ENCODE measurements at places on chromosomes 1 and 21.

- DNase-seq: peak; percentile 72
Observed at GRCh38 chr21:38985568-38986378, 180.0 kb downstream of the ETS2 start.

DNA sequence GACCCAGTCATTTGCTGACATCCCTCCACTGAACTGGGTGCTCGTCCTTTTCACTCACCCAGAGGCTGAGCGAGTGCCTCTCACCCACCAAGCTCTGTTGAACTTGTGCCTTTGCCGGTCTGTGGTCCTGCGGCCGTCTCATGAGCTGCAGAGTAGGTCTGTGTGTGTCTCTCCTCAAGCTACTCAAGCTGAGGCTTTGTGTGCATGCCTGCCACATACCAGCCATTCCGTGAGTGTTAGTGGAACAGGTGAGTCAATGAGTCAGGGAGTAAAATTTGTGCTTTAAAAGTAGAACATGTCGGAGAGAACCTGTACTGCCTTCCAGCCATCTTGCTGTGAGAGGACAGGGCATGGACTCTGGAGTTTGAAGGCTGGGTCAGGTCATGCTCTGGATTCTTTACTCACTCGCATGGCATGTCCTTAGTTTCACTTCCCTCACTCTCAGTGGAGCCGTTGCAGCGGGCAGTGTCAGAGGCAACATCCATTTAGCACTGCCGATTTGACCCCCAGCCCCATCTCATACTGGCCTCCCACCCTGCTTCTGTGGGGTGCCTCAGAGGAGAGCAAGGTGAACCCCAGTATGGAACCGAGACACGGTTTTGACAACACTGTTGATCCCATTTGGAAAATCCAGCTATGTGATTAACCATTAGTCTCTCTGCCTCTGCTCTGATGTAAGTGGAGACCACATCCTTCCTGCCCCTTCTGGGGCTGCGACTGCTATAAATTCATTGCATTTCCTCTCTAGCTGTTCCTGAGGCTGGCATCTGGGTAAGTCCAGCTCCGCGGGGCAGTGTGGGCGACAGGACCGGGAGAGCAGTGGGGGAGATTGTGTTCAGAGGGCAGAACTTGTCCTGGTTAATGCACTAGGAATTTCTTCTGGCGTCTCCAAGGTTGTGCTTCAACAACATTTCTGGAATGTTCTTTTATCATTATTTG, at the start of gene NLRP3:
TSS of gene NLRP3 (plus strand) at position 751 of the 939 bp plus-strand sequence. CDS start 2,628 bp downstream, outside the sequence.
- peak; percentile 36 for DNase-seq

DNA sequence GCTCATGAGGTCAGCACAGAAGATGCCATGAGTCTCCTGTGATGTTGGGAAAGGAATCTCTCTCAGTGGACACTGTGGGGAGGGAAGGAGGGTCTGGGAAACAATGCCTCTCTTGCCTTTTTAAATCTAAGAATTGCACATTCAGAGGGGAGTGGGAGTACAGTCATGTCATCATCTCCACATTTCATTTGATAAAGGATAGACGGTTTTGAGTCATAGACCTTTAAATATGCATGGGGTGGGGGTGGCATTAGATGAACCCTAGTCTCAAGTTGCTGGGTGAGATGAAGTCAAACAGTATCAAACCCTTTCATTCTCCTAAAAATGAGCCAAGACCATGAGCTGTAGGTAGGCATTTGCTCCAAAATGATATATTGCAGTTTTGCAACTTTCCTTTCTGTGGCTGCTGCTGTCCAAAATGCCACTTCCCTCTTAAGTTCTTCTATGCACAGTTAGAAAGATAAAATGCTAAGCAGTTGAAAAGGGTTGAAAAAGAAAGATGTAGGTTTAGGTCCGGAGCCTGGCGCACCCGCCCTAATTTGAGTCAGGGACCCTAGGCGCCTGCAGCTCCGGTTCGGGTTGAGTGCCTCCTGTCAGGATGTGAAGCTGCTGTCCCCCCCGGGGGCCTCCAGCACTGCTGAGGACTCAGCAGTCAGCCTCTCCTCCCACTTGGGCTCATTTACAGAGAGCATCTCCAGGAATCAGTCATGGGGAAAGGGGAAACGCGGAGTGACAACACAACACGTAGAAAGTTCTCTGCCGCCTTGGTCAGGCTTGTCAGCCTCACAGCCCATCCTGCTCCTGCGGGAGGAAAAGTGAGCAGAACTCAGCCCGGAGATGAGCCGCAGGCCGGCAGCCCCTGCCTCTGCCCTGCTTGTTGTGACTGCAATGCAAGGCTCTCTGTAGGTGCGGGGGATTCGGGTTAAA, 479.3 kb upstream of the RUNX1 start:
- DNase-seq: no peak

- DNase-seq: no peak
Observed at GRCh38 chr1:32128964-32129363, 21.1 kb downstream of the KPNA6 start.

DNA sequence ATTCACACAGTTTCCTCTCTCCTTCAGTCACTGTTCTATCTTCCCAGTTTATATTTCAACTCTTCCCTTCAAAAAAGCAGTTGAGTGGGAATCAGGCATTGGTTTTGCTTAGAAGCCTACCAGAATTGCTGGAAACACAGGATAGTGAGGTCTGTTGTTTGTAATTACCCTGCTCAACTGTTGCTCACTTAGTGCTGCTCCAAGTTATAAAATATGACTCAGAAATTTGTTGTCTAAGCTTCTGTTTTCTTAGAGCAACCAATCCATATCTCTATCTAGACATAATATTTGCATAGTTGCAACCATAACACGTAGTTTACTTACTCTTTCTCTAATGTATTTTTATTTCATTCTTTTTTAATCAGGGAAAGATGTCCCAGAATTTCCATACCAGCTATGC, 87.9 kb downstream of the MACF1 start:
- DNase-seq: no peak

DNA sequence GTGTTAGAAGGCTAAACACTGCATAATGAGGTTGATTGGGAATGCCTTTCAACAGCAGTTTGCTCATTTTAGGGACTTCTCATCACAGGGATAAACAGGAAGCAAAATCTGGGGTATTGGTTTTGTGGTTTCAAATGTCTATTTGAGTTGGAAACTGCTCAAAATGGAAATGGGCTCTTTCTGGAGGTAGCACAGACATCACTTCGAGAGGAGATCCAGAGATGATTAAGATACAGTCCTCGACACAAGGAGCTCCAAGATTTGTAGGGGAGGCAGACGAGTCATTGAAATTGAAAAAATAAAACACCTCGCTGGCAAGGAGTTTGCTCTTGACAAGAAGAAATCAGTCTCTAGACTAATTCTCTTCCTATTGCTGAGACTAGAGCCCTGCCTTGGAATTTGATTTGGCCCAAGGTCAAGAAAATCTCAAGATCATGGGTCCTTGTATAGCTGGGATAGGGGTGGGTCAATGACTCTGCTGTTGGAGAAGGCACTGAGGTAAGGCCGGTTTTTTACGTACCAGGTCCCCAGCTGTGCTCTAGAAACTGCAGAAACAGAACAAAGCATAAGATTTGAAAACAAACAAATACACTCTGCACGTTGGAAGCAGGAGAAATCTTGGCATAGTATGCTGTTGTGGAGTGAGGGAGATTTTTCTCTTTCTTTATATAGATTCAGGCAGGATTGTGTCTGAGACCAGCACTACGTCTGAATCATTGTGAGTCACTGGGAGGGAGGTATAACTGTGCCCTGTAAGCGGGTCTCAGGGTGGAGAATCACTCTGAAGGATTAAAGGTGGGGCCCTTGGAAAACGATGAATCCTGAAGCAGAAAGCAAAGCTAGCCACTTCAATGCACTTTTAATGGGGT, 17.7 kb upstream of the KLHDC8A start:
- DNase-seq: no peak

GRCh38 chr1:11711490-11711889, 20.0 kb downstream of the DRAXIN start:
- no peak for DNase-seq

DNA sequence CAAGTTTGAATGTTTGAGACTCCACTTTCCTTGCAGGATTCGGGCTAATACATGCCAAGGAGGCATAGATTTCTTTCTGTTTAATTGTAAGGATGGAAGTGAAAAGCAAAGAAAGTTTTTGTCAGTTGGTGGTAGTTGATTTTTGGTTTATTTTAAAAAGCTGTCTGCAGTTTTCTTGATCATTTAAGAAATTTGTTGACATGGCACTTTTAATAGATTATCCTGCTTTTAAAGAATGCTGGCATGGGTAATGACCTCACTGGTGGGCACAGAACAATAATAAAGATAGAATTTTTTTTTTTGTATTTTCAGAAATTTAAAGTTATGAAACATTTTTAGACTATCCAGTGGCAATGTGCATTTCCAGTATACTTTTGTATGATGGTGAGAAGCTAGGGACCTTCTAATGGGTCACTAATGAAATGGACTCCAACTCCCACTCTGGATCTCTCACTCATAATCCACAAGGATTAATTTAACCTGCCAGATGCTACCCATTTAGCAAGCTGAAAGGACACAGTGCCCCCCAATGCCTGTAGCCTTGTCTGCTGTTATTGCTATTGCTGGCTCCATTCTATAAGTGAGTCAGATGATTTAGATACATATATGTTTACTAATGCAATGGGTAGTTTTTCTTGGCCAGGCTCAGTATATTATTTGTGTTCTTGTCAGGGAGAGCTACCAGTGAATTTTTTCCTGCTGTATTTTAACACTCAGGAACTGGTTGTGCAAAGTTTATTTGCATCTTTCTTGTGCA, 190.2 kb upstream of the SGIP1 start:
- no peak for DNase-seq

DNA sequence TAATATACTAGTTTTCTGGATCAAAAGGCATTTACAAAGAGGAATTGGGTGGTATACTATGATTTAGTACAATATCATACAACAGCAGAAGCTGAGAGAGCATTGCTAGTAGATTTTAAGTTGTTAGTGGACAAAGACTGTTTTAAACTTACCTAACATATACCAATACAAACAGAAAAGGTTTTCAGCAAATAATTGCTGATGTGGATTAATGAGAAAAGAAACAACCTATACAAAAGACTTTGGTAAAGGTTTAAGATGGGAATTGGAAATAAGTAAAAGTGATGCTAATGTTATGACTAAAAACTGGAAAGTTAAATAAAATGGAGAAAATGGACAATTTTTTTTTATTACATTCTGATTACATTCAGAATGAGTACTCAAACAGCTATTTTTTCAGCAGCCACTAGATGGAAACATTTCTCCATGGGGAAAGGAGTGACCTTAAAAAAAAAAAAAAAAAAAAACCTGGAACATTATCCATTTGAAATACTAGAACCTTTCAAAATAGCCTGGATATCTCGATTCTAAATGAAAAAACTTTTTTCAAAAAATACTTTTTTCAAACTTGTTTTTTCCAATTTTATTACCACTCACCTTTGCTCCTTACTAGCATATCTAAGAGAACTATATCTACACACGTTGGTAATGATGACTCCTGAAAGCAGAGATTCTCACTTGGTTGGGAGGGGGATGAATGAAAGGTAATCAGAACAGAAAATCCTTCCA, 55.4 kb downstream of the EPRS1 start:
- no peak for DNase-seq

GRCh38 chr1:217577336-217577735, 53.6 kb downstream of the GPATCH2 start:
- no peak for DNase-seq

DNA sequence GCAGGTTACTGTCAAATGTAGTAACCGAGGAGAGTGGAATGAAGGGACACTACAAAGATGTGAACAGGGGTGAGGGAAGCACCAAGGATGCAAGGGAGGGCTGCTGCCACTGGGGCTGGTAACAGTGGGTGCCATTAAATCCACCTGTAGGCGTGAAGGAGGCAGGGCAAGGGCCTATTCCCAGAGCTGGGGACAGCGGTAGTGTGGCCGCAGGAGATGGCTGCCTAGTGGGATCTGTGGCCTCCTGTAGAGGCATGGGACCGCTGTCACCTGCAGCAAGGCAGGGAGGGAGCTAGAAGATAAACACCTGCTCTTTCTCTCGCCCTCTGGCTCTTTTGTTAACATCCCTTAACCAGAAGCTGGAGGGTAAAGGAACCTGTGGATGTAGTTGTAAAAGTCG, 80.5 kb upstream of the CNIH3 start:
- DNase-seq: no peak

GRCh38 chr1:167344615-167345385, 124.1 kb downstream of the POU2F1 start:
- no peak for DNase-seq

- no peak for DNase-seq
Observed at GRCh38 chr1:64526312-64526711, 56.4 kb downstream of the CACHD1 start.

DNA sequence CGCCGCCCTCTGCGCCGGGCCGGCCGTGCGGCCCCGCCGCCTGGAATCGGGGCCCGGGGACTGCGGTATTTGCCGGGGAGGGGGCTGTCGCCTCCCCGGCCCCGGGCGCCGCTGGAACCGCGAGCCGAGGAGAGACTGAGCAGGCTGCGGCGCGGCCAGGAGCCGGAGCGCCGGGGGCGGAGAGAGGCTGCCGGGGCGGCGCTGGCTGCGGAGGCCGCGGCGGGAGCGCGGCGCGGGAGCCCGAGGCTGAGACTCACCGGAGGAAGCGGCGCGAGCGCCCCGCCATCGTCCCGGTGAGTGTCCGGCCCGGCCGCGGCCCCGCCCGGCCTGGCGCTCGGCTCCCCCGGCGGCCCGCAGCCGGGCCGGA, 746 bp downstream of the DYRK1A start:
- DNase-seq: no peak

DNA sequence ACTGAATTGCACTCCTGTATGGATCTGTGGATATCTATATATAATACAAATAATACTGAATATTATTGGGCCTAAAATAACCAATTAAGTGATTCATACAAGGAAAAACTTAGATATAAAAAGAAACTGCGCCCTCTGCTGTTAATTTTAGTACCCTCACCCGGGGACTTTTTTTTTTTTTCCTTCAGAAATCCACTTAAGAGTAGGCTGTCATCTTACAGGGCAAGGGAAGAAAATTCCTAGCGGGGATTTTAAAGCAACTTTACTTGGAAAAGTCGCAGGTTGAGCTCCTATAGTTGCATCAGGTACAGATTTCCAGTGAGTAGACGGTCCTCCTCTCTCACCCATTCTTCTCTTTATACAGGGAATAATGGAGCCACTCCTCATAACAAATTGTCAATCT, 1.3 kb downstream of the NTNG1 start:
- no peak for DNase-seq

DNA sequence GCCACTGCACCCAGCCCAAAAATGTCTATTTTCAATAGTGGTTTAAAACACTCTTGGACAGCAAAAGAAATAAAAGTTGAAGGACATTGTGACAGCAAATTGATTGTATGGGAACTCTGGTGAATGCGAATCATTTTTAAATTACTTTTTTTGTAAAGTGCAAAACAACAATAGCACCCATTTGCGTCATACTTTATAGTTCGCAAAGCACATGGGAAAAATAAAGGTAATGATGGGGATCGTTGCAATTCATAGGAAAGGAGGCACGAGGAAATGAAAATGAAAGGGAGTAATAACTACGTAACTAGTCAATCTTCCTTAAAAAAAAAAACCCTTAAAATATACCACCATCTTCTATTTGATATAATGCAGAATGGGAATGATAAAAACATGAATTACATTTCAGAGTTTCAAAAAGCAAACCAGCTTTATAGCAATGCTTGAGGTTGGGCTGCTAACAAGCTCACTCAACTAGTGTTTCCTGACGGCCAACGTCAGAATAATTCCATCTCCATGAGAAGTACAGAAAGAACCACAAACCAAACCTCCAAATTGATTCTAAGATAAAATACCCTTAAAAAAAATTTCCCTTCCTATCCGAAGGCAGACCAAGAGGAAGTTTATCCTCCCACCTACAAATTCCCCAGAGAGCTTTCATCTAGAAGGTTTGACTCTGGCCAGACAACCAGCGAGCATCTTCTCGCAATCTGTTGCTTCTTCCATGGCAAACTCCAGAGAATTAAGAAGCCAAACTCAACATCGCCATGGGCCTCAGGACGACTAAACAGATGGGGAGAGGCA, at the start of gene EDARADD:
TSS of gene EDARADD (plus strand) at position 606 of the 801 bp plus-strand sequence. CDS start at position 765, 159 bp downstream.
- DNase-seq: no peak

GRCh38 chr1:109826930-109827349, 63.2 kb upstream of the EPS8L3 start:
- peak; percentile 58 for DNase-seq
